ENCODE measurements at places on chromosomes 5 and 9.
A peak's percentile ranks its signal among the peaks of the same experiment; 100 is the strongest.

GRCh38 chr5:181045316-181045715 lies 5.2 kb downstream of the BTNL9 start:
- DNase-seq = no peak

GRCh38 chr9:79764374-79764773 lies 192.6 kb downstream of the TLE4 start:
- peak; percentile 90 for DNase-seq

DNA sequence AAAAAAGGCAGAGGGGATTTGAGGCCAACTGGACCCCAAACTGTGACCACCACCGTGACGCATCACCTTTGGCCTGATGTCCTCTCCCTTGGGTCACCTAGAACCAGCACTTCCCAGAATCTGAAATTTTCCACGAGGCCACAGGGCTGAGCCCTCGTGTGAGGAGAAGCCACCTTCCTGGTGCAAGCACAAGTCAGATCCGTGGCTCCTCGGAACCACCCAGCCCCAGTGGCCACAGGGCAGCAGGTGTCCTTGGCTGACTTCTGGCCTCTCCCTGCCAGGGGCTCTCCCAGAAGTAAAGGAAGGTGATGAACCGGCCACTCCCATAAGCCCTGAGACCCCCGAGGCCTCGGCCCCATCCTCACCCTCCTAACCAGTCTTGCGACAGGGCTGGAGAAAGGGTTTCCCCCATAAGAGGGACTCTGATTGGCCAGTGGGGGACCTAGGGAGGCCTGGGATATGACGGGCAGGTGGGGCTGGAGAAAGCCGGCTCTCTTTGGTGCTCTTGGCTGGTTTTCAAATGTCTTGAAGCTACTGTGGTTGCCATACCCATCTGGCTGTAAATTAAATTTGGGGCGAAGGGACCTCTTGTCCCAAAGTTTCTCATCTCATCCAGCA lies 20.9 kb upstream of the HMCN2 start:
- no peak for DNase-seq

DNA sequence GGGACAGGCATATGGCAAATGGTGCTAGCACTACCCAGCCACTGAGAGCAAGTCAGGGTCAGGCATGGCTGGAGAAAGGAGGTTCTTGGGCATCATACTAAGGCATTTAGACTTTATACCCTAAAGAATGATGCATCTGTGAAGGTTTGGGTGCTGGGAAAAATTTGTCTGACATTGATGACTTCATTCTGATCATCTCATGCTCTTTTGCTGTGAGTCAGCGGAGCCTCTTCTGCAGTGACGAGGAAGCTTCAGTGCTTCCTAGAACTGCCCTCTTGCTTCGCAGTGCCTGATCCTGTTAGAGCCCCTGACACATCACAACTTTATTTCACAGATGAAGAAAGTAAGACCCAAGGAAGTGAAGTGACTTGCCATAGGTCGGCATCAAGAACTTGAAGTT lies 266.6 kb upstream of the GAS1 start:
- DNase-seq = peak; percentile 36

- DNase-seq = no peak
These were observed 31.9 kb upstream of the SLC6A19 start for GRCh38 chr5:1169211-1170115.

- no peak for DNase-seq
These were observed 43.8 kb downstream of the FAT2 start for GRCh38 chr5:151547364-151547763.

GRCh38 chr5:171848911-171849520 lies 63.4 kb downstream of the SMIM23 start:
- no peak for DNase-seq

Data from Daoy (cell line).